ENCODE measurements at places on chromosomes 3 and 15. TPM values are rescaled to one million over a fixed set of nuclear protein-coding genes. Genes with fewer than 3 reads are reported as not detected.

- H3K4me3 ChIP-seq: no peak overlapping the region
- no peaks in the 10 kb centered on the region for H3K4me1 ChIP-seq
- no peak overlapping the region for H3K27ac ChIP-seq
- DNase-seq: no peak
- no peaks in the 10 kb centered on the region for H3K27me3 ChIP-seq
These were observed 1015.8 kb upstream of the EPHA6 start for GRCh38 chr3:95798628-95799027.

DNA sequence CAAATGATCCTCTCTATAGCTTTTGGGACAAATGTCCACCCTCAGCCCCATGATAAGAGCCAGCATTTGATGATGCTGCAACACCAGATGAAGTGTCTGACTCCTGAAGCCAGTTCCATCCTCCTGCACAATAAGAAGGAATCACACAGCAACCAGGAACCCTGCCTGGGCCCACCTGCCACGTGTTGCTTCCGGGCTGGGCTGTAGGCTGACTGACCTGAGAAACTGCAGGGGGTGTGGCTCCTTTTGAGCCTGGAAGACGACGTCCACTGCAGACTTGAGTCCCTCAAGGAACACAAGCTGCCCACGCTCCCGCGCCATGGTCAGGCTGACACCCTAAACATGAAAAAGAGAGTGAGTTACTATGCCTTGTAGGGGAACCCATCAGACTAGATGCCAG is 9.4 kb downstream of the ELP6 start:
- no peak for DNase-seq
- H3K36me3 ChIP-seq: no peaks in the 10 kb centered on the region

DNA sequence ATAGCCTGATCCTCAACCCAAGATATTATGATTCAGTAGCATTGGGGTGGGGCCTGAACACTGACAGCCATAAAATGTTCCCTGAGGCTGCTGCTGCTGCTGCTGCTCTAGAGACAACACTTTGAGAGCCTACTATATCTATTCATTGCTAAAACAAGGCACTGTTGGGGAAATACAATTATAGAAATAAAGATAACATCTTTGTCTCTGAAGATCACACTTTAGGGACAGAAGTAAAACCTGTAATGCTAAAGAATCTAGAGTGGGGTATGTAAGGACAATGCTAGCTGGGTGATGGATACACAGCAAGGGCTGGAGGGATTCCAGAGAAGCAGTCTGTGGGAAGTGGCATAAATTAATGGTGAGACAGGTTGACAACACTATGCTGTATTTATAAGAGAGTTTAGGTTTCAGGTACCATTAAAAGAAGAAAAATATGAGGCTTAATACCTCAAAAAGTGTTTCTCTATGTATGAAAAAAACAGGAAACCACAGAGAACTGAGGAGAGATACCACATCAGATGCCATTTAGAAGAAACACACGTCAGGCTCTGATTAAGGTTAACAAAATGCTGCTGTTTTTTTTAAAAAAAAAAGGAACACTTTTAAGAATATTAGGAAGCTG is 115.9 kb downstream of the CBLB start:
- H3K27ac ChIP-seq: no peak overlapping the region
- no peaks in the 10 kb centered on the region for H3K27me3 ChIP-seq
- no peaks in the 10 kb centered on the region for H3K36me3 ChIP-seq
- no peak for DNase-seq

Gene P4HTM
- 28.3 TPM for total RNA-seq

DNA sequence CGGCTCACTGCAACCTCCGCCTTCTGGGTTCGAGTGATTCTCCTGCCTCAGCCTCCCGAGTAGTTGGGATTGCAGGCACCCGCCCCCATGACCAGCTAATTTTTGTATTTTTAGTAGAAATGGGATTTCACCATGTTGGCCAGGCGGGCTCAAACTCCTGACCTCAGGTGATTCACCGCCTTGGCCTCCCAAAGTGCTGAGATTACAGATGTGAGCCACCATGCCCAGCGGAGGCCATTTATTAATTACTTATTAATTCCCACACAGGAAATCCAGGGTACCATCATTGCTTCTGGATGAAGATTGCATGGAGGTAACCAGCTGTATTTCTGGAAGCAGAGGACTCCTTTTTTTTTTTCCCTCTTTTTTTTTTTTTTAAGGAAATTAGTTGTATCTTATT is 37.8 kb downstream of the MAP4 start:
- H3K36me3 ChIP-seq: no peaks in the 10 kb centered on the region
- no peak overlapping the region for H3K27ac ChIP-seq
- H3K4me3 ChIP-seq: no peak overlapping the region
- H3K27me3 ChIP-seq: no peaks in the 10 kb centered on the region

Gene ALDH1A2
- total RNA-seq: 0.98 TPM

Measured in Panc1 (cell line).